ENCODE measurements at places on chromosomes 3 and 15.

DNA sequence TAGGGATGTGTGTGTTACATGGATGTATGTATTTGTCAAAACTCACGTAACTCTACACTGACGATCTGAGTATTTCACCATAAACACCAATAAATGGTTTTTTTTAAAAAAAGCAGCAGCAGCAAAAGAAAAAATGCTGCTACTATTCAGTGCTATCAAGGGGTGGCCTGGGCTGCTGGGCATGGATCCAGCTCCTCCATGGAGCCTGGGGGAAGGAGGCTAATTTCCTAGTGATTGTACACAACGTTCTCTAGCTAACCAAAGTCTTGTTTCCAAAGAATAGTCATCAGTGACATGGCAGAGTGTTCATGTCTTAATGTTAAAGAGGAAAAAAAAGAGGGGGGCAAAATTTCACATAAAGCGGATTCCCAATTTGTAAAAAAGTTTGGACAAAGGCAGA lies 29.0 kb downstream of the POMGNT2 start:
- DNase-seq = no peak

GRCh38 chr3:73601011-73601410 lies 23.7 kb downstream of the PDZRN3 start:
- DNase-seq = no peak

- DNase-seq = no peak
Observed at GRCh38 chr15:67035886-67036285, 29.5 kb upstream of the SMAD3 start.

DNA sequence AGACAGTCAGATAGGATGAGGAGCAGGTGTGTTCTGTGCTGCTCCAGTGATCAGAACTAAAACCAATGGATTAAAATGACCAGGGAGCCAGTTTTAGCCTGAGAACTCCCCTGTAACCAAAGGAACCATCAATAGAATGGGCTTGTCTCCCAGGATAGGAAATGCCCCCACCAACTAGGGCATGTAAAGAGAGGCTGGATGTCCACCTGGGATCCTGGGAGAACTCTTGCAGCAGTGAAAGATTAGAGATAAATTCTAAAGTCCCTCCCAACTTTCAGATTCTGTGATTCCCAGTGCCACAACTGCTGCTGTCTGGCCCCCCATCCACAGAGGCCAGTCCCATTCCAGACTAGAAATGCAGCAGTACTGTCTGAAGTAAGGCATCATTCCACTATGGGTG lies 33.8 kb downstream of the HDC start:
- no peak for DNase-seq

DNA sequence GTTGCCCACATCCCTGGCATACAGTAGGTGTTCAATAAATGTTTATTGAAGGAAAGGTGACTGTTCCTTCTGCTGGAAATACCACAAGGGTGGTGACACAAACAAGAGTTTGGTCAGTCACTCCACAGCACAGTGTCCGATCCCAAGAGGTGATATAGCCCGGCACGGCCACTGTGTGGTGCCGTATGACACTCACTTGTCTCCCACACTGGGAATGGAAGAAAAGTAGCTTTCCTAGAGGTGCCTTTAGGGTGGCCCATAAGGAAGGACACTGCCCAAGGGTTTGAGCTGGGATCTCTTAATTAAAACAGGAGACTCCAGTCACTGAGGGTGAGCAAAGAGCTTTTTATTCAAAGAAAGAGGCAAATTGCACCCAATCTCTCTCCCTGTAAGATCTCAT lies 40.5 kb downstream of the TGM4 start:
- no peak for DNase-seq

DNA sequence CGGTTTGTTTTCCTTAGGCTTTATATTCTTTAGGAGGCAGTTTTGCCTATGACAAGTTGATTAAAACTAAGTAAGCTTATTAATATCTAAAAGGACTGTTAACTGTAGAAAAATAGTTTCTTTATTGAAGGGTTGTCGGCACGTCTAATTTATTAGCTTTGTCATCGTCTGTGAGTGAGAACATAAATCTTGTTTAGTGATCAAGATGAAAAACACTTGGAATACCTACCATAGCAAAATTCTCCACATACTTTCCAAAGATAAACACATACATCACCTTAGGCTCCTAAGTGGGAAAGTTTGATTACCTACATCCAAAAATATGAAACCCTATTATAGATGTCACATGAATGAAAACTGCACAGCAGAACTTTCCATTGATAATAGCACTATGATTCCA lies 139.1 kb upstream of the BNIP2 start:
- no peak for DNase-seq

- no peak for DNase-seq
Observed at GRCh38 chr15:29533647-29534046, 264.0 kb upstream of the NSMCE3 start.

DNA sequence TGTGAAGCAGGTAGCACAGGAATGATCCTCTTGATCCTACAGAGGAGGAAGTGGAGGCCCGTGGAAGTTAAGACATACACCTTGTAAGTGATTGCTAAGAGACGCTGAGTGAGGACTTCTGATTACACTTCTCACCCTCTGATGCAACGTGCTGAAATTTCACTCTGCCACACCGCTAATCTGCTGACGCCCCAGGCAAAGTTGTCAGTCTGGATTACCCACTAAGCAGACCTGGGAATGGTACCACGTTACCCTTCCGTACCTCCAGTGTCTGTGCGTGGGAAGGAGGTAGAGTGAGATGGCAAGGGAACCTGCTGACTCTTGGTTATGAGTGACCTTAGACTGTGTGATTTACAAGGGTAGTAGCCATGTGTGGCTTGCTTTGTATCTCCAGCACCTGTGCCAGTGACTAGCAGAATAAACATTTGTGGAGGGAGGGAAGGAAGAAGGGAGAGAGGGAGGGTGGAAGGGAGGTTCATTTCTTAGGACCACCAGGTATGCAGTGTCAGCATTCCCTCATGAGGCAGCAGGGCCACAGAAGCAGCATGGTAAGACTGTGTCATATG lies 115.0 kb downstream of the ALDH1A2 start:
- no peak for DNase-seq

DNA sequence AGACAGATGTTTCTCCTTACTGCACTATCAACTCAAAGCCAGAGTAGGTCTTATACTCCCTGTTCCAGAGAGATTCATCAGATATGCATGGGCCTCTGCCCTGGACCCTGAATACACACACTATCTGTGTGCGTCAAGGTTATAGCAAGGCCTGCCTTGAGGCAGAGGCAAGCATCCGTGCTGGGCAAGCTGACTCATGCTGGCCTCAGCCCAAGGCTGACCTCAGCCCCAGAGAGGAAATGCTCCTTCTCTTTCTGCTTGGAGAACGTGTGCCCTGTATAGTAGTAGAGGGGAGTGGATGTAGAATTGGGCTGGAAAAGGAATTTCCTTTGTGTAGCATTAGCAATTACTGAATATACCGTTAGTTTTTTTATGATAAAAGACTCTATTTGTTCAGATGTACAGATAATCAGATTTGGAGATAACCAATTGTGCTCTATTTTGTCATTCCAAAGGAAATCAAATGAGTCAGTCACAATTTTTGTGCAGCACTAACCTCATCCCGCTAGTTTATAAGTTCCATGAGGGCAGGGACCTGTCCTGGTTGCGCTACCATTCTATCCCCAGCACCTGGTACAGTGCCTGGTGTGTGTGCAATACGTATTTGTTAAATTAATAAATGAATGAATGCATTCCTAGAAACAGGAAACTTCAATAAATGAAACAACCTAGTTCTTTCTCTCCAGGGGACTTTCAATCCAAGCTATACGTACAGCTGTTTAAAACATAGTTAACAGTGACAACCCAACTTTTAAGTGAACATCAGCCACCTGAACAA lies 13.3 kb upstream of the PAQR9 start:
- no peak for DNase-seq

- peak; percentile 56 for DNase-seq
Observed at GRCh38 chr3:152376351-152377183, 107.8 kb downstream of the MBNL1 start.

DNA sequence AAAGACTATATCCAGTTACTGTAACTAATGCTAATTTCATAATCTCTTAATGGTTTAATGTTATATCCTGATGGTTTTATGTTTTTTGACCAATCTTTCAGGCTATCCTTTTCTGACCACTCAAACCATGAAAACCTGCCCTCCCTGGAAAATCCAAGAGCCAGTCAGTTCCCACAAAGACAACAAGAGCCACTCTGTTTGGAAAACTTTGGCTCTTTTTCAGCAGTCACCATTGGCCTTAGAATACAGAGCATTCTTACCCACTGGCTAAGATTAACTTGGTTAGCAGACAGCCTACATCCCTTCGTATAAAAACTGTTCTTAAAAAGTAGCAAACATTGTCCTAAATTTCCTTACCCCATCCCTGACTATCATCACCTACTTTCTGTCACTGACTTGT lies 32.9 kb downstream of the ALCAM start:
- no peak for DNase-seq

- DNase-seq = no peak
Observed at GRCh38 chr3:186132487-186132886, 23.6 kb upstream of the ETV5 start.

DNA sequence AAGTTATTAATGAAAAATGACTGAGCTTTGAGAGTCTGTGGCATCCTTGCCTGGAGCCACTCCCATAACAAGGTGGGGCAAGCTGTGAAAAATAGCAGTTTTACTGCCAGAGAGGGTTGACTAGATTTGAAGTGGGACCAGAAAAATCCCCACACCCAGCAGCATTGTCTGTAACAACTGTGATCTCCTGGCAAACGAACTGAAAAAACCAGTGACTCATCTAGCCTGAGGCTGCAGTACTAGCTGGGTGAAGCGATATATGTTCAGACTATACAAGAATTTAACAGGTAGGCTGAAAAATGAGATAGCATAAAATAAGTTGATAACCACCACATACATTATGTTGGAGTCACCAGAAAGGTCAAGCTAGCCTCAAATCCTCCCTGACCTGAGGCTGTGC lies 64.0 kb downstream of the DPH6 start:
- DNase-seq = no peak

DNA sequence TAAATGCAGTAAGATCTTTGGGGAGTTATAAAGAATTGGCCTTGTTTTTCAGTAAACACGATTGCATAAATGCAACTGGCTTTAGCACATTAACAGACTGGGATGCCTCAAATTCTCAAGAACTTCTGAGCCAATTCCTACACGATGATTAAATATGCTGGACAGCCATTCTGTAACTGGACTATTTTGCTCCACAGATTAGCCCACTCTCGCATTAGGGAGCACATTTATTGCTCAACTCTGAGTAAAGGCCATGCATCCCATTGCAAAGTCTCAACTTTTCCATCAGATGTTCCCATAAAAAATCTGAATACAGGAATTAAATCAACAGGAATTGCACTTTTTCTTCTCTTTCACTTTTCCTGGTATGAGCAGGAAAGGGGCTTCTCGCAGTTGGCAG lies 66.7 kb upstream of the PRICKLE2 start:
- no peak for DNase-seq

DNA sequence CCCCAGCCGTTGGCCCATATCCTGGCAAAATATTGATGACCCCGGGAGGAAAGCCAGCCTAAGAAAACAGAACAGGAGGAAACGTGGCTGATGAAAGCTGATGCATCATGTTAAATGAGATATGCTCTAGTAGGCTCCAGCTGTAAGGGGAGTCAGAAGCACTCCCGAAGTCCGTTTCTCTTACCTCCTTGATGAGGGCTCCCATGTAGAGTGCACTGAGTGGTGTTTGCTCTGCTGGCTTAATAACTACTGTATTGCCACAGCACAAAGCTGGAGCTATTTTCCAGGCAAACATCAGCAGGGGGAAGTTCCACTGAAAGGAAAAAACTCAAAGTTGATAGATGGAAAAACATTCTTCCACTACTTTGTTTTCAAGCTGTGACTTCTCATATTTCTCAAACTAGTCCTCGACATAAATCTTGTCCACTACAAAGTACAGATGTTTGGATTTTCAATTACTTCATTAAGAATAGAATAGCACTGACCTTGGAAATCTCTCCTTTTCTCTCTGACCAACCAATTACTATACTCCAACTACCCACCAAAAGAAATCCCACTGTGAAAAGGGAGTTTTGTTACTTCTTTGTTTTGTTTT lies 72.7 kb downstream of the ALDH1A2 start:
- DNase-seq = no peak

DNA sequence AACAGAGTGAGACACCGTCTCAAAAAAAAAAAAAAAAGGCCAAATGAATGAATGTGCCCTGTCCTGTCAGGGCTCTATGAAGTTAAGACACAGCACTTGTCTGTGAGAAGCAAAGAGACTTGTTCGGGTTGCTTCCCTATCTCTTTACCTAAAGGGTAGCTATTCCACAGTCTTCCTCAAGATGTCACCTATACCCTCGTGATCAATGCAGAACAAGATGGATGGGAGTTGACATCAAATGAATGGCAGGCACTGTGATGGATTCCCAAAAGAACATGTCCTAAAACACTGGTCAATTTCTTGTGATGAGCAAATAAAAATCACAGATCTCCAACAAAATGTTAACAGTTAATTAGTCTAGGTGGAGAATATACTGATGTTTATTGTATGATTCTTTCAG lies 9.5 kb downstream of the TADA3 start:
- peak; percentile 32 for DNase-seq

DNA sequence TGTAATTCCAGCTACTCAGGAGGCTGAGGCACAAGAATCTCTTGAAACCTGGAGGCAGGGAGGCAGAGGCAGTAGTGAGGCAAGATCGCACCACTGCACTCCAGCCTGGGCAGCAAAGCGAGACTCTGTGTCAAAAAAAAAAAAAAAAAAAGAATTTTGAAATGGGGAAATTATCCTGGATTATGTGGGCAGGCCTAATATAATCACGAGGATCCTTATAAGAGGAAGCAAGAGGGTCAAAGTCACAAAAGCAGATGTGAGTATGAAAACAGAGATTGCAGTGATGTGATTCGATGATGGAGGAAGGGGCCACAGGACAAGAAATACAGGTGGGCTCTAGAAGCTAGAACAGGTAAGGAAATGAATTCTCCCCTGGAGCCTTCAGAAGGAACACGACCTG lies 159.6 kb downstream of the LEKR1 start:
- DNase-seq = no peak

DNA sequence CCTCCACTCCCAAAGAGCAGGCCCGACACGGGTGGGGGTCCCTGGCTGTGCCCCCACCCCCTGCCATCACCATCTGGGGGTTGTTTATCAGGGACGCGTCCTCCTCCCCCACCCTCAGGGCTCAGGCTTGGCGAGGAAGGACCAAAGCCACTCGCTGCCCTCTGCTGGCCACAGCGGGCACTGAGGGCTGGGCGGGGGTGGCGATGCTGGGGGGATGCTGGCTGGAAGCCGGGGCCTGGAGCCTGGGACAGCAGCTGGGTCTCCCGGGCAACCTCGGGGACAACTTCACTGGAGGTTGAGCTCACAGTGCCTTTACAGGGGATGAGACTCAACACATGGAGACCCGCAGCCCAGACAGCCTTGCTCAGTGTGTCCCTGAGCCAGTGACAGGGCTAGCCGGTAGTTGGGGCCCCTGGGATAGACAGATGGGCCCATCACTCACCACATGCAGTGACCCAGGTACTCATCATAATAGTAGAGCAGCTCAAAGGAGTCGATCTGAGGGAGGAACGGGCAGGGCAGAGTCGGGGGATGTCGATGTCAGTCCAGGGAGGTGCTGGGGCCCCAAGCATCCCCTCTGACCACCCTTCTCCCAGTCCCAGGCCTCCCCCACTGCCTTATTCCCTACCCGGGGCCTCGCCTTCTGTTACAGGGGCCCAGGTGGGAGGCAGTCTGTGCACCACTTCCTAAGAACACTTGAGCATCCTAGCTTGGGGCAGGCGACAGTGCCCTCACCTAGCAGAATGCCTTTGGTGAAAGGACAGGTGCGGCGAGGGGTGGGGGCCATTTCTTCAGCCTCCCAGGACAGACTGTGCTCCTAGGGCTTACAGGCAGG lies 5.9 kb upstream of the CALML4 start:
- DNase-seq = peak; percentile 59

Measured in germinal center (tissue), 1 donor.